ENCODE measurements at places on chromosomes 6 and 20. TPM values are rescaled to one million over a fixed set of nuclear protein-coding genes. Genes with fewer than 3 reads are reported as not detected.

The ZC3H12D gene
- not detected for total RNA-seq

The SPAG4 gene
- total RNA-seq: 1.9 TPM

The RRP36 gene
- 114 TPM for total RNA-seq

The CFAP206 gene
- 0.28 TPM for total RNA-seq

The SLC2A4RG gene
- total RNA-seq: 8.1 TPM

The EDN3 gene
- total RNA-seq: not detected

The HDGFL1 gene
- not detected for total RNA-seq

The NRN1 gene
- not detected for total RNA-seq

The PPIL6 gene
- 0.18 TPM for total RNA-seq

The ARMH2 gene
- total RNA-seq: not detected

The NRM gene
- total RNA-seq: 2.2 TPM

The SGK2 gene
- total RNA-seq: not detected

The ASF1A gene
- total RNA-seq: 24.4 TPM

DNA sequence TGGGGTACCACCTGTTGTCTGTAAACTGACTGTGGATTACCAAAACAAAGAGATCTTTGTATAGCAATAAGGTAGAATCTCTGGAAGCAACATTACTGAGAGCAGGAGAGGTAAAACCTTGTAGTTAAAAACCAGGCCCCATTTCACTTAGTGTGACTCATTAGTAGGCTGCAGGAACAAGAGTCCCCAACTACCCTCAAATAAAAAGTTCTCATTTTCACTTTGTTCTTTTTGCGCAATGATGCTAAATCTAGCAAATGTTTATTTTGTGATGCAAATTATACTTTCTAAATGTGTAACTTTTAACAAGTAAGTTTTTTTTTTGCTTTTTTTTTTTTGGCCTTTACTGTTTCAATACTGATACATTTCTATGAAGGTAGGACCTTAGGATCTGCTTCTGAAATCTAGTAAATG lies 67.1 kb downstream of the ESF1 start:
- DNase-seq: no peak

- DNase-seq: no peak
Measured at GRCh38 chr6:60681806-60682205, 1604.2 kb downstream of the KHDRBS2 start.

- no peak for DNase-seq
Measured at GRCh38 chr6:103456652-103457051, 1403.1 kb downstream of the HACE1 start.

DNA sequence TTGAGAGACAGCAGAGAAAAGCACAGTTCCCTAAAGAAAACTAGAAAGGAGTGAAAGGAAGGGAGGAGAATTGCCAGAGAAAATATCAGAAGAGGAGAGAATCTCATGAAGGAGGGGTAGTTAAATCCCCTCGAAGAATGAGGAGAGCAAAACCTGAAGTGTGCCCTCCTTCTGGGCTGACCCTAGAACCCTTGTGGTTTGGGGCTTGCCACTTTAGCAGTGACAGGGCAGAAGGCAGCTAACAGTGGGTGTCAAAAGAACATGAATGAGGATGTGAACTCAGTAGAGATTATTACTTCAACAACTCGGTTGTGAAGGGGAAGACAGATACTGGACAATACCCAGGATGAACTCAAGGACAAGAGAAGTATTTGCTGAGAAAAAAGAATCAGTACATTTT lies 73.6 kb downstream of the RALGAPA2 start:
- DNase-seq: no peak

- no peak for DNase-seq
Measured at GRCh38 chr6:112879920-112880413, 532.8 kb downstream of the RFPL4B start.

- DNase-seq: peak; percentile 65
Measured at GRCh38 chr20:37299718-37300528, 10.5 kb downstream of the MANBAL start.

- no peak for DNase-seq
Measured at GRCh38 chr6:124590001-124590400, 372.2 kb upstream of the RNF217 start.

DNA sequence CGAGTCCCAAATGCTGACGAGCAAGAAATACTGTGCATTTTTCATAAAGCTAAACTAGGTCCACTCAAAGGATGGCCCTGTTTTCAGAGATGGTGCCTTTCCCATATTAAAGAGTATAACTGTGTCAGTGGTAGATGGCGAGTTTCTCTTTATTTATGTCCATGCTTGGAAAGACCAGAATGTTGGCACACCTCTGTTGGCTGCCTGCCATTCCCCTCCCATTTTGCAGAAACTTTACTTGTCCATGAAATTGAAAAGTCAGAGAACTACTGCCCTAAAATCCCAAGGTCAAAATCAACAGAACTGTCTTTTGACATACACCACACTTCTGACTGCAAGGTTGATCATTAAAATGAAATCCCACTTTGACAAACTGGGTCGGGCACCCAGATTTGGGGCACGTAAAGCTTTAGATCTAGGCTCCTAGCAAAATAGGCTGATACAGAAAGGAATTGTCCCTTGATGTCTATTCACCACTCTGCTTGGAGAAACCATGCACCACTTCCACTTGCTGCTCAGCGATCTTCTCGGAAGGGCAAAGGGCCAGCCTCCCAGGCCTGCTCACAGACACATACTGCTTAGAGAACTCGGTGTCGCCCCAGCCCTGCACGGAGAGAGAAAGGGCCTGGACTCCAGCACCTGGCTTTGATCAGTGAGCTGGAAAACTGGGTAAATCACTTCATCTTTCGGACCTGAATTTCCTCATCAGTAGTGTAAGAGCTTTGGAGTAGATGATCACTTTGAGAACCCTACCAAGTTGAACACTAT lies 130.0 kb downstream of the AGPAT4 start:
- no peak for DNase-seq

- DNase-seq: peak; percentile 71
Measured at GRCh38 chr6:167856999-167857660, 30.4 kb downstream of the AFDN start.

GRCh38 chr6:53869964-53870363 lies 75.2 kb downstream of the LRRC1 start:
- DNase-seq: no peak

DNA sequence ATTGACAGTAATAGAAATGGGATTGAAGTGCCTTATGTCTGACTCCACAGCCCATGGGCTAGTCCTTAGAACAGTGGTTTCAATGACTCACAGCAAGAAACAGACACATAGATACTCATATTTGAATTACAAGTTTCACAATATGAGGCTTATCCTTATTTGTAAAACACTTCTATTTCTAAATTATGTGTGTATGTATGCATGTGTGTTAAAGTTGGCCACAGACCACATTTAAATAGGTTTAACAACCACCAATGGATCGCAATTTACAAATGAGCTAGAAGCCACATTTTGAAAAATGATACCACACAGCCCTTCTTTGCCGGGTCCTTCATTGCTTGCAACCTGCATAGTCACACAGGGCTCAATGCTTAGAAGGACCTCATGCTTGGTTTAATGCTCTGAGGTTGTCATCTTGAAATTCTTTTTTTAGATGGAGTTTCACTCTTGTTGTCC lies 157.8 kb upstream of the PREP start:
- peak; percentile 72 for DNase-seq

- DNase-seq: no peak
Measured at GRCh38 chr20:64039293-64040160, 3.5 kb downstream of the C20orf204 start.

GRCh38 chr20:59643615-59644061 lies 39.3 kb downstream of the PHACTR3 start:
- DNase-seq: no peak

GRCh38 chr6:26270903-26271667 lies 93.9 kb upstream of the BTN3A2 start:
- peak; percentile 90 for DNase-seq

GRCh38 chr6:97085772-97086171 lies 161.2 kb downstream of the KLHL32 start:
- peak; percentile 19 for DNase-seq

GRCh38 chr6:8352335-8352965 lies 82.9 kb downstream of the SLC35B3 start:
- no peak for DNase-seq

GRCh38 chr6:117205876-117206275 lies 59.5 kb upstream of the VGLL2 start:
- DNase-seq: no peak

- peak; percentile 4 for DNase-seq
Measured at GRCh38 chr20:37911838-37912281, 8.9 kb downstream of the VSTM2L start.

DNA sequence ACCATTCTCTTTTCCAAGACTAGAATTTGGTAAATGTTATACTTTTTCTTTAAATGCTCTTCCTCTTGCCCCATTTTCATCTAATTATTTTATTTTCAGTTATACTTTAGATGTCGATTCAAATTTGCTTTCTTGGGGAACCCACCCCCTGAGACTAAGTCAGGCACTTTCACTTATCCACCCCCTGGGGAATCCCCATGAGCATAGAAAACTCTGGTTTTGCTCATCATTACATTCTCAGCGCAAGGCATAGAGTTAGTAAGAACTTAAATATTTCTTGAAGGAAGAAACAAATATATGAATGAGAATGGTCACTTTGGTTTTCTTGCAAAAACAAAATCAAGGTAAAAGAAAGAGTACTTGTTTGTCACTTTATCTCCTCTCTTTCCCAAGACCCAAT lies 25.1 kb upstream of the HSF2 start:
- DNase-seq: no peak

DNA sequence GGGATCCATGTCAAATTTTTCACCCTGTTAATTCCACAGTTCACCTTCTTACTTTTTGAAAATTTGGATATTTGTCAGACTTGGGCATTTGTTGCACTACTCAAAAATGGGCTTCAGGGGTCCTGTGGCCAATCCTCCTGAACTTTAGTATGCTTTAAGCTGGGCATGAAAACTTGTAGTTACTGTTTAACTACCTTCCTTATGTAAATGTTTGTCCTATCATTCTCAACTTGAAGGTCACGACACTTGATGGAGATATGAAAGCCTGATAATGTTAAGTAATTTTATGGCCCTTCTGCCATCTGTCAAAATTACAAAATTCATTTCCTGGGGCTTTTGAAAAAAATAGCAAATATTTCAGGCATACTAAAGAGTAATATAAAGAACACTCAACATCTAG lies 4.2 kb upstream of the ZNF311 start:
- no peak for DNase-seq

DNA sequence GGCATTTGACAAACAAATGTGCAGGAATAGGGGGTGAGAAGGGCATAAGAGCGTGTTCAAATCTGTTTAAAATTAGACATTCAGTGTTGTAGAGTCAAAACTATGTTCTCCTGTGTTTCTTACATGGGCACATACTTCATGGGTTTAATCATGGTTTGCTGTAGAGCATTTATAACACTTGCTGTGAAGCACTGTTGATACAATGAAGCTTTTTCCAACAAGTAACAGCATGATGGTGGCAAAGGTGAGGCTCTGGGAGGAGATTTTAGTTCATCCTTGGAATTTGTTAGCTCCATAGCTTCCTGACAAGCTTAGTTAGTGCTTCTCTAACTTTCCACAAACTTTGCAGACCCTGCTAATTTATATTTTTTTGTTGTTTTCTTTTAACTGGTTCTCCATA lies 900.7 kb downstream of the TFAP2A start:
- no peak for DNase-seq

DNA sequence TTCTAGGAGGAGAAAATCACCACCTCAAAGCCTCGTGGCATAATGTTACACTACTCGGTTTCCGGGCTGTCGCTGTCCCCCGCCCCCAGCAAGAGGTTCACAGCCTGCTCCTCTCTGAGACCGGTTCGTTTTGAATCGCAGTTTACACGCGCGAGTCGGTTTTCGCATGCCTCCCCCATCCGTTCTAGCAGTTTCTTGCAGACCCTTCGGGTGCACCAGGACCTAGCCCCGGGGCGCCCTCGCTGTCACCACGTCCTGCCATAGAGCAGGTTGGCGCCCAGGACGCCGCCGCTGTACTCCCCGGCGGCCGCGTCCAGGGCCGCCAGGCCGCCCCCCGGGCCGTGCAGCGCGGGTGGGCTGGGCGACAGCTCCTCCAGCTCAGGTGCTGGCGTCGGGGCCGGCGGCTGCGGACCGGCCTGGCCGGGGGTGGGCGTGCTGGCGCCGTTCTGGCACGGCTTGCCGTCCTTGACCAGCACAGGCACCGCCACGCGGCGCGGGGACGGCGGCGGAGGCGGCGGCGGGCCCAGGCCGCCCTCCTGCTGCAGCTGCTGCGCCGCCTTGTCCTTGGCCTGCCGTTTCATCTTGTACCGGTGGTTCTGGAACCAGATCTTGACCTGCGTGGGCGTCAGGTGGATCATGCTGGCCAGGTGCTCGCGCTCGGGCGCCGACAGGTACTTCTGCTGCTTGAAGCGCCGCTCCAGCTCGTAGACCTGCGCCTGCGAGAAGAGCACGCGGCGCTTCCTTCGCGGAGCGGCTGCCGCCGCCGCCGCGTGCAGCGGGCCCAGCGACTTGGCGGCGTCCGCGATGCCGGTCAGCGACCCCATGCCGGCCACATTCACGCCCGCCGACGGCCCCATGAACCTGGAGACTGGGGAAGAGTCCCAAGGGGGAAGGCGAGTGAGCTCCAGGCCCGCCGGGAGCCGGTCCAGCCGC lies 1.4 kb downstream of the NKX2-4 start:
- DNase-seq: no peak

DNA sequence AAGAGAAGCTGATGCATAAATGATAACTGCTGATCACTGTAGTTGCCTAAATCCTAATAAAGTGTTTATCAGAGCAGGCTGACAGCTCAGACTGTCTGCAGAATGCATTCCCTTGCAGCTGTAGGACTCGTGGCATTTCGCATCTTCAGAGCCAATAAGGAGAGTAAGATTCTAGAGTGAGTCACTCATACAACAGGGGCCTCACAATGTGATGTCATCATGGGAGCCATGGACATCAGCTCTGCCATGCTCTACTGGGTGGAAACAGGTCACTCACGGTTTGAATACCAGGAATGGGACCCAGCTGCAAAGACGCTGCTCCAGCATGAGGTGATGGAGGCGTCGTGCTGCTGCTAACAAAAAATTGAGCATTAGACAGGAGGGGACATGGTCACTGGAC lies 7.4 kb downstream of the FAM209B start:
- DNase-seq: peak; percentile 24

DNA sequence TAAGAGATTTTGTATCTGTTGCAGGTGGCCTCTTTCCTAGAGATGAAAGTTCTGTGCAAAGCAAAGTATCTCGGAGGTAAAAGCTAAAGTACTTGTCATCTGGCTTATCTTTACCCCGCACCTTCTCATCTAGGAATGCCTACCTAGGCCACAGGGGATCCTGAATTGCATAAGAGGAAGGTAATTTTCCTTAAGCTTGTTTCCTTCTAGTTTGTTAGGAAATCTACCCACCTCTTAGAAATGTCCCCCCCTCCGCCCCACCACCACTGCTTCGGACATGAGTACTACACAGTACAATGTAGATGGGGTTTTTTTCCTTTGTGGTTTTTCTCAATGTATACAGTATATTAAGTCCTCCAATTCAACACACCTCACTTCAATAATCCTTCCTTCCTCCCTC lies 21.5 kb downstream of the FOXC1 start:
- no peak for DNase-seq

- peak; percentile 22 for DNase-seq
Measured at GRCh38 chr20:5072756-5073659, 46.8 kb downstream of the PCNA start.

DNA sequence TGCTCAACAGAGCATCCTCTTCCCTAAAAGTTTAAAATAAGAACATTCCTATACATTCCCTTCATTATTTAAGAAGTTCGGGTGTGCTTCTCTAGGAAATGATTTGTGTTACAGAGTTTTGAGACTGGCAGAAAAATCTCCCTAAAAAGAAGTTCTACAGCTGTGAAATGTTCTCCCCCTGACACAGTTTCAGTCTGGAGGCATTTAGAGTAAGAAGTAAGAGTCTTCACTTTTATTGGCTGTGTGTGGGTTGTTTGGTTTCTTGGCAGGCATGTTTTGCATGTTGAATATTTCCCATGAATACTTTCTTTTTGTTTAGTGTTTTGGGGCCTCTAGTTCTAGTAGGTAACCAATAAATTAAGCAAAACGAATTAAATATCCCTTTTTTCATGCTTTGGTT lies 195.9 kb downstream of the TENT5A start:
- DNase-seq: peak; percentile 10

Measured in IMR-90 (cell line).